ENCODE measurements at places on chromosomes 2 and 18.

DNA sequence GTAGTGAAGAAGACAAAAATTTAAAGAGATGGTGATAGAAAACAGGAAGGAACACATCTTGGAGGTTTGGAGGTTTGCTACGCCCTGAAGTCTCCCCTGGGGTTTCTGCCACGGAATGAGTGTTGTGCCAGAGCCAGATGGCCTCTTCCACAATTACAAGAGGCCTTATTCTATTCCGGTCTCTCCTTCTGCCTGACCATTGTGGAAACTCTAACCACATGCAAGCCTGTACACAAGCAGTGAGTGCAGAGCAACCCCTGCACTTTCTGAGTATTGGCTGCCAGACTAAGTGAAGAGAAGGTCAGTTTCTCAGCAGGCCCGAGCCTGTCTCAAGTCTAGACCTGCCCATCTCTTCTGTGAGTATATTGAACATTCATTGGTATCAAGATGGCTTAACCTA lies 22.7 kb upstream of the MYO1B start:
- DNase-seq: no peak

- DNase-seq: no peak
These were observed 34.1 kb downstream of the RAPH1 start for GRCh38 chr2:203500951-203501350.

DNA sequence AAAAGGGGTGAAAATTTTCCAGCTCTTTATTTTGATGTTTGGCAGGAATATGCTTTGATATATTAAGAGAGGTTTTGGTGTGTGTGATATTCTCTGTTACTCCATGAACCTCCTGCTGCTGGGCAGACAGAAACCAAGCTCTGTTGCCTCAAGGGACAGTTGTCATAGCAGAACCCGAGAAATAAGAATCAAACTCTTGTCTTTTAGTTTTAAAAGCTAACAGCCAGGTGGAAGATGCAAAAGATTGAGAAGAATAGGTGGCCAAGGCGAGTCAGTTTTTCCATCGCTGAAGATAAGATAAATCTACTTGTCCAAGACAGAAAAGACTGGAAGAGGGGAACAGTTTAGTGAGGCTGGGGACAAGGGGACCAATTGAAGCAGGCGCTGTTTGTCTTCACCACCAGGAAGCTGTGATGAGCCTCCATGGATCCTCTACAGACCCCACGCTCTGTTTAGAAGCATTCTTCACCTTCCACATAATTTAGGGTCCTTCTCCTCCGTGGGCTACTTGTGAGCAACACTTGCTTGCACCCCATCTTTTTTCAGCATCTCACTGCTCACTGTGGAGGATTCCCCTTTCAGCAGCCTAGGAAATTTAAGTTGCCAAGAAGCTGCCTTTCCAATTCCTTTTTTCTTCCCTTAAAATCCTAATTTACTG lies 23.9 kb downstream of the PMAIP1 start:
- DNase-seq: no peak

DNA sequence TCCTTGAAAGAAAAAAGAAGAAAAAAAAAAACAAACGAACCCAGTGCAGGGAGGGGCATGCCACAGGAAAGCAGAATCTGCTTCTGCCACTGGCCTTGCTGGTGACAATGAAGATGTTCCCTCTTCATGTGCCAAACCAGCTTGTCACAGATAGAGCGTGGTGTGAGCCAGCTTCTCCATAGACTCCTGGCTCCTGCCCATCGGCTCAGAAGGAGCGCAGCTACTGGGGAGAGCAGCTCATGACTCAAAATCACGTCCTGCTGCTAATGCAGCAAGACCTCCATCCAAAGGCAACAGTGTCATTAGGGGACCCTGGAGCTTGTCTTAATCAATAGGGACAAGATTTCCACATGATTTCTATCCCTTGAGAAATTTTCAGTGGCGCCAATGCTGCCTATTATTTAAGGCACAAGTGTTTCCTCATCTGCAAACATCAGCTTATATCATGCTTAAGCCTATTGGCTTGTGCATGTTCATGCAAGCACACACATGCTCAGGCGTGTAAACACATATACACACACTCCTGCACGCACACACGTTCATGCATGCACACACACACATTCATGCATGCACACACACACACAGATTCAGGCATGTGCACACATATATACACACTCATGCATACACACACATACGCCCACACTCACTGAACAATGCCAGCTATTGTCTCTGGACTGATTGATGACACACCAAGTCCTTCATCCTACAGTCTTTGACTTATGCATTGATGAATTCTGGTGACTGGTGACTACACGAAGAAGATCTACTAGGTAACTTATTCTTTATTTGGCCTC lies 682.0 kb upstream of the ID2 start:
- DNase-seq: no peak

- DNase-seq: peak; percentile 41
These were observed 103.0 kb upstream of the STK17B start for GRCh38 chr2:196274387-196274809.

- DNase-seq: no peak
These were observed 64.0 kb upstream of the YWHAQ start for GRCh38 chr2:9694661-9695234.

DNA sequence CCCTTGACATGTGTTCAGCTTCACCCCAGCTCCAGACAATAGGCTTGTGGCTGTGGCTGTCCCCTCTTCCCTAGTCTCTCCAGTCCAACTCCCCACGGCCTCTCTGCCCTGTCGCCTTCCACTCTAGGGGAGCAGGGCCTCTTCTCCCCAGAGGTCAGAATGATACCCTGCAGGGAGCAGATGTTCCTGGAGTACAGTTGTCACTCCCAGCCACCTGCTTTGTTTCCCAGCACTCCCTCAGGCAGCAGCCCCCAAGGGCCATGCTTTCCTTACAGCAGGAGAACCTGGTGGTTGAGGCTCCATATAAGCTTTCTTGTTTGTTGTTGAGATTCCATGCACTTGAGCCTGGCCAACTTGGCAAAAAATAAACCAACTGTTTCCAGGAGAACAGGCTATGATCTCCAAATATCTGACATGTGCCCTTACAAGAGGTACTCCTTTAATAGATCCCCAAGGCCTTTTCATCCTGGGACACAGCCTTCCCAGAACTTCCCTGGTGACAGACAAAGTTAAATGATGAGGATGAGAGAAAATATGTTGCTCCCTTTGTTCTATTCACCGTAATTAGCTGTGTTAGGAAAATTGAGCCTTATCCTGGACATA lies 45.1 kb downstream of the DPYSL5 start:
- DNase-seq: no peak

DNA sequence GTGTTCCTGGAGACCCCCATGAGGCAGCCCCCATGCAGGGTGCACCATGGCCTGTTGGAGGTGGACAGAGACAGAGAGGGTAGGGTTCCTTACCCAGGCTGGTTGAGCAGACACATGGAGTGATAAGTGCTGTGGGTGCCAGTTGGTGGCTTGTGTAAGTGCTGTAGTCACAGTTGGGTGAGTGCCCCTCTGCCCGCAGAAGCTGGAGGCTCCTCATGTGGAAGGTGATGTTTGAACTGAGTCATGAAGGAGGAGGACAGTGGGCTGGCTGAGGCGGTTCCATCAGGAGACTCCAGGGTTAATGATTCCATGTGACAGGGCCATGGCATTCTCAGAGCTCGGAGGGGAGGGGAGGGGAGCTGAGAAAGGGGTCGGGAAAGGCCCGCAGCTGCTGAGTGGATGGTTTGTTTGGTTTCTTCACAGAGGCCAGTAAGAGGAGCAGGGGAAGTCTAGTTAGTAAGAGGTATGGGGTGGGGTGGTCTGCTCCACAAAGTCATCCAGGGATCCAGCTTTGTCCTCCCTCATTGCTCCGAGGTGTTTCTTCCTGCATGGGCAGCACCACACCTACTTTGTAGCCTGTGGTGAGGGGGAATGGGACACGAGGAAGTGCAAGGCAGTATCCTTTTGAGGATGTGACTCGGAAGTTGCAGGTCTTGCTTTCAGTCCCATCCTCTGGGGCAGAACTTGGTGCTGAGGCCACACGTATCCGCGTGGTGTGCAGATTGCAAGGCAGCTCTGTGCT lies 13.6 kb downstream of the IMPA2 start:
- no peak for DNase-seq

- DNase-seq: no peak
These were observed 159.3 kb downstream of the SS18 start for GRCh38 chr18:25931126-25931525.

DNA sequence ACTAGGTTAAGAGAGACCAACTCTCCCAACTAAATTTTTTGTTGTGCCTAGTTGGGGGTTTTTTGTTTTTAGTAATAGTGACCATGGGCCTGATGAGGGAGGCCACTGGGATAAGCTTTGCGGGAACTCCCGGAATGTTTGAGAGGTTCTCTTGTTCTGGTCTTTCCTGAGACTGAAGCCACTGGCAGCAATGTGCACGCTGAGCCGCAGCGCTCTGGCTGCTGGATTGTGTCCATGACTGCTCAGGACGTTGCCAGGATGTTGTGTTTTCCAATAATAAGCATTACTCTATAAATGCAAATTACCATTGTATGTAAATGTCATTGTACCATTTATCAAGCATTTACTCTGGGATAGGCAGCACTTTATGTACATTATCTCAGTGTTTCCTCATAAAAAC lies 126.1 kb downstream of the GALNT1 start:
- DNase-seq: no peak

- DNase-seq: no peak
These were observed 88.2 kb upstream of the TMEM200C start for GRCh38 chr18:5983488-5983887.

DNA sequence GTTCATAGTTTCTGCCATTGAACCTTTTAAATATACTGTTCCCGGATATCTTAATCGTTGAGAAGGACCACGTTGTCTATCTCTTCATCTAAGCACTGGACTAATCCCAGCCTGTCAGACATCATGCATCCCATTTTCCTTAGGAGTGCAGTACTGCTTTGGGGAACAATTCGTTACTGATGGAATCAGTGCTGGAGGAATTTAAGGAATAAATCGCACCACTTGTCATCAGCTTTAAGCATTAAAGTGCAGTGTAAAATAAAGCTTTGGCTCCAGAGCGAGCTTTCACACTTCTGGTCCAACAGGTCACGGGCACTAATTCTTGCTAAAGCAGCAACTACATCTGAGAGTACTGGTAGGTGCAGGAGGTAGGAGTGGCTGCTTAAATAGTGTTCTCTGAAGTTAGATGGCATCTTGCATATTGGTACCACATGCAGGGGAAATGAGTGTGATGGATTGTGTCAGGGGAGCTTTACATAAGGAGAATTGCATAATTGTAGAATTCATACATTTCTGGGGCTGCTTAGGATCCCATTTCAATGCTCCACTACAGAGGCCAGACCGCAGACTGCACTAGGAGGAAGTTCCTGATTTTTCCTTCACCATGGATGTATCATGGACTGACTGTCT lies 105.7 kb upstream of the RASGRP3 start:
- no peak for DNase-seq

DNA sequence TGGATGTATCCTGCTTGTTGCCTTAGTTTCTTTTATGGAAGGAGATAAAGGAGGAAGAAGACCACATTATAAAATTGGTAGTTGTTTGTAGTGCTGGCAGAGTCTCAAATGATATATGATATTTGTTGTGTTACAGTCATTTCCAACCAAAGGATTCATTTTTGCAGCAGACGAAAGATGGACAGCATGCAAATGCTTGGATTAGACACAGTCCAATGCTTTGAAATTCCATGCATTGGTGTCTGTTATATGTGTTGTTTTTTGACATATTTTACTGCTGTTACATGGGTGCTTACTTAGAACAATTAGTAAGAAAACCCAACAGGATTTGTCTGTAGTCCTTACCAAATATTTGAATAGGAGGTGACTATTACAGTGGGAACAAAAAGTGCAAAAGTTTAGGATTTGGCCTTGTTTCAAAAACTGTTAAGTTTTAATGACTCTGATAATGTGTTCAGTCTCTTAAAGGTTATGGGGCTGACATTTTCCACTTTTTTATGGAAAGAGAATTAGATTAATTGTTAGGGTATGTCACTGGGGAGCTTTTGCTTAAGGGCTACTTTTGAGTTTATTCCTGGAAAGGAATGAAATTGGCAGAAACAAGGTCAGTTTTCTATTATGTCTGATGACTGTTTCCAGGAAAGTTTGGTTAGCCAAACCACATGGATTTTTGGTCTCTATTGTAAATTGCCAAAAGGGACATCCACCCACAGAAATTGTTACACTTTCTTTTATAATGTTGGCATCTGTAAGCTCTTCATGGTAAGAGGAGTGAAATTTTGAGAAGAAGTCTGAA lies 229.4 kb upstream of the MMADHC start:
- DNase-seq: no peak

DNA sequence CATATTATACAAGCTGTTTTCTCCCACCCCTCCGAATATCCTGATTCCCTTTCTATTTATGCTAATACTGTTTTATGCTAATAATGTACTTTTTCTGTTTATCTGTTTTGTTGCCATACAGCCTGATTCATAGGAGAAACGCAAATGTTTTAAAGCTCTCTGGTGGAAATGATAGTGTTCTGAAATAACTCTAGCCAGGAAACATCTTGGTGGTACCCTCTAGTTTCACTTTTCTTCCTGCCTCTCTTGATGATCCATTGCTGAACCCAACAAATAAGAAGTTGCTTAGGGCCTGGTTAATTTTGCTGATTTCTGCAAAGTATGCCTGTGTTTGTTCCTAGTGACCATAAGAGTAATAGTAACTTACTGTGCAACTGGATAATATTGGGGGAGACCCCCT lies 148.4 kb upstream of the KCTD1 start:
- DNase-seq: no peak

DNA sequence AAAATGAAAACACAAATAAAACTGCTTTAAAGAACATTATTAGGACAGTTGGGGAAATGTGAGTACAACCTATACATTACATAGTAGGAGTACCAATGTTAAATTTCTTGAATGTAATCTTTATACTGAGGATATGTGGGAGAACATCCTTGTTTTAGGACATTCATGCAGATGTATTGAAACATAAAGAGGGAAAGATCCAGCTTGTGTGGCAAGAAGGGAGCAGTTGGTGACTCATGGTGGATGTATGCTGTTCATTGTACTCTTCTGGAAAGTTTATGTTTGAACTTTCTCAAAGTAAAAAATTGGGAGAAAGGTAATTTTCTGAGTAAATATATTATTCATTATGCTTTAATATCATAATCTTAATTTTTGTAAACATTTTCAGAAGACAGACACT lies 132.1 kb upstream of the DLGAP1 start:
- no peak for DNase-seq

DNA sequence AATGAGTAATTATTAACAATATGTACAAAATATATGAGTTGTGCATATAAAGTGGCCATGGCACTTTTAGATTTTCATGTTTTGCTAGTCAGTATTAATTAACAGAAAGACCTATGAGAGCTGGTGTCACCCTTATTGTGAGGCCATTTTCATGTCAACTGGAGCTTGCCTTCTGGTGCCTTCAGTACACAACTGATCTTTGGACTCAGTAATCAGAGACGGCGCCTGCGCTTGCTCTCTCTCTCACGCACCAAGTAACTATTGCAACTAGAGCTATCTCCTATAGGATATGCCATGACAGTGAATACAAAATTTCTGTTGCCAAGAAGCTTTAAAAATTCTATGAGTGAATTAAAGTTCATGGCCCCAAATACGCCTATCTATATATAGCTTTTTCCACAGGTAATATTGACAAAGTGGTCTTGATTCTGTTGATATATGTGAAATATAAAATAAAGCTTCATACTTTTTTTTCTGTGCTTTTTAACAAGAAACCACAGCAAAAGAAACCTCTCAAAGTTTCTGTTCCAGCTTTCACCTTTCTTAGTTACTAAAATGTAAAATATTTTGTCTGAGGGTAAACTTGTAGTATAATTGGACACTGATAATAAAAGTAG lies 2.9 kb downstream of the SERTAD2 start:
- DNase-seq: no peak

GRCh38 chr2:7672027-7672684 lies 754.9 kb downstream of the RNF144A start:
- peak; percentile 52 for DNase-seq

- DNase-seq: no peak
These were observed 10.4 kb upstream of the MAP4K3 start for GRCh38 chr2:39447266-39448168.

Data from T-cell (primary cell).